ENCODE measurements at places on chromosomes 2 and 18. TPM values are rescaled to one million over a fixed set of nuclear protein-coding genes. Genes with fewer than 3 reads are reported as not detected.

ACKR3 gene
- 23.7 TPM for total RNA-seq

MALL gene
- 14.1 TPM for total RNA-seq

DNA sequence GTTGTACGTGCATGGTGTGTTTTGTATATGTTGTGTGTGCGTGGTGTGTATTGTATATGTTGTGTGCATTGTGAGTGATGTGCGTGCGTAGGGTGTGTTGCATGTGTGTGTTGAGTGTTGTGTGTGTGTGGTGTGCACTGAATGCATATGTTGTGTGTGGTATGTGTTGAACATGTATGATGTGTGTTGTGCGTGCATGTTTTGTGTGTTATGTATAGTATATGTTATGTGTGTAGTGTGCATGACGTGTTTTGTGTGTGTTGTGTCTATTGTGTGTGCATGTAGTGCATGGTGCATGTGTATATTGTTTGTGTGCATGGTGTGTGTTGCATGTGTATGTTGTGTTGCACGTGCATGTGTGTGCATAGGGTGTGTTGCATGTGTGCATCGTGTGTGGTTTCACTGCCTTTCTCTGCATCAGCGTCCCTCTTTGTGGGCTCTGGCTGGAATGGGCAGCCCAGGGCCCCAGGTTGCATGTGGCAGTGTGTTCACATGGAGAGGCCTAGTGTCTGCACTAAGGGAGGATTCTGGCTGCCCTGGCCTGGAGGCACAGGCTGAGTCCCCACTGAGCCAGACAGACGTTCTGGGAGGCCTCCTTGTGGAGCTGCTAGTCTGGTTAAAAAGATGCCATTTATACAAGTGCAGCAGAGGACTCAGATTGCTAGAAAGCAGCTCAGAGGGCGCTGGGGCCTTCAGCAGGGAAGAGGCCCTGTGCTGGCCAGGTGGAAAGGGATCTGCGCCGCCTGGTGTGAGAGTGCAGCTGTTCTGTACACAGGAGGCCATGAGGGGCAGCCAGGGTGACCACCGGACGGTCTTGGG lies 107.2 kb downstream of the FAM168B start:
- H3K4me1 ChIP-seq, result no peaks in the 10 kb centered on the region
- H3K27me3 ChIP-seq, result no peaks in the 10 kb centered on the region
- no peak overlapping the region for H3K4me3 ChIP-seq
- H3K27ac ChIP-seq, result no peak overlapping the region
- H3K36me3 ChIP-seq, result no peaks in the 10 kb centered on the region
- no peak for DNase-seq

MYO5B gene
- 1.8 TPM for total RNA-seq

DSG2 gene
- 38.1 TPM for total RNA-seq

LINC00305 gene
- total RNA-seq, result not detected

- H3K4me1 ChIP-seq, result no peaks in the 10 kb centered on the region
- H3K4me3 ChIP-seq, result no peak overlapping the region
- peaks cover 44% of the 10 kb centered on the region for H3K27me3 ChIP-seq
- no peak overlapping the region for H3K27ac ChIP-seq
- H3K36me3 ChIP-seq, result no peaks in the 10 kb centered on the region
Observed at GRCh38 chr2:218962859-218963492, 3.5 kb downstream of the CDK5R2 start.

- H3K27me3 ChIP-seq, result no peaks in the 10 kb centered on the region
- no peaks in the 10 kb centered on the region for H3K4me1 ChIP-seq
- H3K4me3 ChIP-seq, result no peak overlapping the region
- DNase-seq, result no peak
- H3K27ac ChIP-seq, result no peak overlapping the region
Observed at GRCh38 chr18:40159141-40160017, 1795.7 kb upstream of the PIK3C3 start.

DNA sequence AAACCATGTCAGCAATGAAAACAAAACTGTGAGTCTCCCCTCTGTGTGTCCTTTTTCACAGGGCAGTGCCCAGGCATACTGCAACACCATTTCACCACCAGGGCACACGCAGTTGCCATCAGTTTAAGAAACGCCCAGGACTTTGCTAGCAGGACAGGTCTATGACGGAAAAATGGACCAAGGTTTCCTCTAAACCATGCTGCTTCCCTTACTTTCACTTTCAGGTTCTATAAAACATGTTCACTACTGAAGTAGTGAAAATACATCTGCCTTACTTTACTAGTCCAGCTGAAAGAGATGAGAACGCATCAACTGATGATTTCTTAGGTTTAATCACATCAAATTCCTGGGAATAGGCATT lies 110.5 kb downstream of the TCF4 start:
- peaks cover 13% of the 10 kb centered on the region for H3K4me1 ChIP-seq
- no peaks in the 10 kb centered on the region for H3K27me3 ChIP-seq
- H3K4me3 ChIP-seq, result peak overlapping the region; percentile 43
- no peak for DNase-seq

CHCHD5 gene
- 26.2 TPM for total RNA-seq

EVX2 gene
- not detected for total RNA-seq

GRCh38 chr2:25314514-25315315 lies 27.0 kb downstream of the DNMT3A start:
- peak; percentile 85 for DNase-seq
- peaks cover 37% of the 10 kb centered on the region for H3K4me1 ChIP-seq
- H3K36me3 ChIP-seq, result no peaks in the 10 kb centered on the region
- no peaks in the 10 kb centered on the region for H3K27me3 ChIP-seq
- peak overlapping the region; percentile 88 for H3K27ac ChIP-seq

- H3K27me3 ChIP-seq, result no peaks in the 10 kb centered on the region
- no peak for DNase-seq
- H3K36me3 ChIP-seq, result no peaks in the 10 kb centered on the region
- H3K4me3 ChIP-seq, result no peak overlapping the region
Observed at GRCh38 chr2:28435814-28436351, 43.2 kb downstream of the FOSL2 start.

GRCh38 chr18:3058328-3059191 lies 45.6 kb upstream of the LPIN2 start:
- H3K36me3 ChIP-seq, result no peaks in the 10 kb centered on the region
- no peaks in the 10 kb centered on the region for H3K4me1 ChIP-seq
- no peak overlapping the region for H3K27ac ChIP-seq
- no peak for DNase-seq

GRCh38 chr2:78963881-78964280 lies 61.6 kb upstream of the REG3G start:
- no peaks in the 10 kb centered on the region for H3K27me3 ChIP-seq
- H3K27ac ChIP-seq, result no peak overlapping the region
- no peaks in the 10 kb centered on the region for H3K36me3 ChIP-seq
- H3K4me3 ChIP-seq, result no peak overlapping the region
- DNase-seq, result no peak
- no peaks in the 10 kb centered on the region for H3K4me1 ChIP-seq

DNA sequence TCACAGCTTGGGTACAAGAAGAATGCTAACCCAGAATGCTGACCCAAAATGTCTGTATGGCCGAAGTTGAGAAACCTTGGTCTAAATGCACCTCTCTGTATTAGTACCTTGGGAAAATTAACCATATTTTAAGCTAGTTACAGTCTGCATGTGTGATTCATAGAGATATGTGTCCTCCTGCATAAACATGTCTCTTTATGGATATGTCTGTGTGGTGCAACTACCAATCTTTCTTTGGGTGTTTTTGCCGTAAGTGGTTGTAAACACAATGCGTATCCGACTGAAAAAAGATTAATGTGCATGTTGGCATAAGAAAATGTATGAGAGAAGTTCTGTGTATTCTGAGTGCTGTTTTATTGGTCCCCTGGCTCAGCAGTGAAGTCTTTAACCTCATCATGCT lies 54.2 kb upstream of the GAREM2 start:
- no peaks in the 10 kb centered on the region for H3K36me3 ChIP-seq
- DNase-seq, result no peak
- no peaks in the 10 kb centered on the region for H3K27me3 ChIP-seq
- peaks cover 32% of the 10 kb centered on the region for H3K4me1 ChIP-seq
- no peak overlapping the region for H3K4me3 ChIP-seq
- H3K27ac ChIP-seq, result no peak overlapping the region

- peaks cover 68% of the 10 kb centered on the region for H3K4me1 ChIP-seq
- no peak for DNase-seq
- H3K27ac ChIP-seq, result no peak overlapping the region
- H3K36me3 ChIP-seq, result peaks cover 33% of the 10 kb centered on the region
- no peak overlapping the region for H3K4me3 ChIP-seq
Observed at GRCh38 chr2:144383571-144384100, 136.3 kb downstream of the ZEB2 start.

- no peak for DNase-seq
- no peak overlapping the region for H3K4me3 ChIP-seq
- peaks cover 19% of the 10 kb centered on the region for H3K4me1 ChIP-seq
Observed at GRCh38 chr2:98009887-98010760, 14.4 kb upstream of the TMEM131 start.

DNA sequence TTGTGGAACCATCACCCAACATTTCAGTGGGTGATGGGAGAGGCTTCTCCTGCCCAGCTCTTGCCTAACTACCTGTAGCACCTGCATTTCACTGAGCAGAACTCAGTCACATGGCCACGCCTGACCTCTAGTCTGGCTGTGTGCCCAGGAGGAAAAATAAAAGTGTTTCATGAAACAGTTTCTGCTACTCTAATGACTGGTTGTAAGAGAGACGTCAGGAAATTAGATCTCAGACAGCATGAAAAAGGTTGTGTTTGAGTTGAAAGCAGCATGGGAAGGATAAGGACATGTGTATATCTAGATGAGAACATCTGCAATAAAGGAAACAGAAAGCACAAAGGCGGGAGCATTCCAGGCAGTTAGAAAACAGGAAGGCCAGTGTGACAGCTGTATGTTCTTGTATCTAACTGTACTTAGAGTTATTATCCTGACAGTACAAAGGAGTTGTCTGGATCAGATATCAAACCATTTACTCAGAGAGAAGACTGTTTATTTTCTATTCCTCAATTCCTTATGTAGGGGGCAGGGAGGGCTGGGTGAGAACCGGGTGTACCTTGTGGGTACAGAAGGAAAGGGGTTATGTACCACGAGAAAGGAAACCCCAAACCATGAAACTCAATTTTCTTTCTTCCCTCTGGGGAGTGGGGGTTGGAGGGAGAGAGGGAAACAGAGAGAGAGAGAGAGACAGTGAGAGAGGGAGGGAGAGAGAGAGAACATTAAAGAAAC lies 307.4 kb upstream of the VWC2L start:
- H3K4me1 ChIP-seq, result no peaks in the 10 kb centered on the region
- H3K4me3 ChIP-seq, result no peak overlapping the region
- no peaks in the 10 kb centered on the region for H3K27me3 ChIP-seq
- no peaks in the 10 kb centered on the region for H3K36me3 ChIP-seq

DNA sequence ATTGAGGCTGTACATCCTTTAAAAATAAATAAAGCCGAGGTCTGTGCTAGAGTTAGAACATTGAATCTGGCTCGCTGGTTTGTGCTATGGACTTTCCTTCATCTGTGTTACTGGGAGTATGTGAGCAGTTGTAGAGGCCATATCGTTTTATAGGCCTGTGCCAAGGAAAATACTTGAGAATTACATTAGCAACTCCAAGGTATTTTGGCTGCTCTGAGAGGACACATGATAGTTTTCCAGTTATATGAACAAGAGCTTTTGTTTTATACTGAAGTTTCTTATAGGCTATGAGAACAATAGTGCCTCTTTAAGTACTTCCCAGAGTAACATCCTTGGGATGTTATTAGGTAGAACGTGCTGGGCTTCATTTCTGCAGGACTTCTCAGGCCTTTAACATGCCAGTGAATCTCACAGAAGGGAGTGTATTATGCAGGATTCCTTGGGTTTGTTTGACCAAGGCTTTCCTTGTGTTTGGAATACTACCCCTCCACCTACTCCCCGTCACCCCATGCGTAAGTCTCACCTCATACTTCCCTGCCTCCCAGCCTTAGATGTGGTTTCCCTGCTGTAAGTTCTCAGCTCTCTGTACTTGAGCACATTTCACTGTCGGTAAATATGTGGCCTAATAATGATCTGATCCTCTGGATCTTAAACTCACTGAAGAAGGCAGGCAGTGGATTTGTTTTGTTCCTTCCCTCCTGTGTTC lies 21.0 kb downstream of the TCF7L1 start:
- H3K4me3 ChIP-seq, result no peak overlapping the region
- no peaks in the 10 kb centered on the region for H3K36me3 ChIP-seq
- no peak overlapping the region for H3K27ac ChIP-seq
- H3K27me3 ChIP-seq, result no peaks in the 10 kb centered on the region
- DNase-seq, result no peak

DNA sequence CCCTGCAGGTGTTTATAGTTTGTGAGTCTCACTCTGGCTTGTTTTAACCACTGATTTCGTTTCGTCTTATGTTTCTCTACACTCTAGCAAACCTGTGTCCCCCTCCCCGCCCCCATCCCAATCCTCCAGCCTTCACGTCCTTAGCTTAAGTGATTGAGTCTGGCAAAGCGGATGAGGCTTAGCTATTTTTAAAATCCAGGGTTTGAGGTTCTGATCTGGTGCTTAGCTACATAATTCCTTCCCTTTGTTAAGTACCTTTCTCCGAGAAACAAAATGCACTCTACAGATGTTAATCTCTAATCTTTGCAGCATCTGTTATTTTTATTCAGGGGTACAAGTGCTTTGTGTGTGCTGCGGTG lies 7.8 kb downstream of the AGAP1 start:
- no peak overlapping the region for H3K27ac ChIP-seq
- no peak for DNase-seq
- peaks cover 2% of the 10 kb centered on the region for H3K4me1 ChIP-seq
- H3K4me3 ChIP-seq, result no peak overlapping the region
- no peaks in the 10 kb centered on the region for H3K36me3 ChIP-seq
- no peaks in the 10 kb centered on the region for H3K27me3 ChIP-seq

- no peak for DNase-seq
- no peaks in the 10 kb centered on the region for H3K27me3 ChIP-seq
- no peak overlapping the region for H3K27ac ChIP-seq
- no peaks in the 10 kb centered on the region for H3K4me1 ChIP-seq
Observed at GRCh38 chr2:39666491-39667101, 879 bp downstream of the TMEM178A start.

DPYSL5 gene
- not detected for total RNA-seq

- no peak for DNase-seq
- no peaks in the 10 kb centered on the region for H3K27me3 ChIP-seq
- no peaks in the 10 kb centered on the region for H3K4me1 ChIP-seq
- no peak overlapping the region for H3K4me3 ChIP-seq
- H3K27ac ChIP-seq, result no peak overlapping the region
Observed at GRCh38 chr2:30641765-30642345, 165.4 kb downstream of the CAPN13 start.

PAIP2B gene
- total RNA-seq, result 39.8 TPM

DNA sequence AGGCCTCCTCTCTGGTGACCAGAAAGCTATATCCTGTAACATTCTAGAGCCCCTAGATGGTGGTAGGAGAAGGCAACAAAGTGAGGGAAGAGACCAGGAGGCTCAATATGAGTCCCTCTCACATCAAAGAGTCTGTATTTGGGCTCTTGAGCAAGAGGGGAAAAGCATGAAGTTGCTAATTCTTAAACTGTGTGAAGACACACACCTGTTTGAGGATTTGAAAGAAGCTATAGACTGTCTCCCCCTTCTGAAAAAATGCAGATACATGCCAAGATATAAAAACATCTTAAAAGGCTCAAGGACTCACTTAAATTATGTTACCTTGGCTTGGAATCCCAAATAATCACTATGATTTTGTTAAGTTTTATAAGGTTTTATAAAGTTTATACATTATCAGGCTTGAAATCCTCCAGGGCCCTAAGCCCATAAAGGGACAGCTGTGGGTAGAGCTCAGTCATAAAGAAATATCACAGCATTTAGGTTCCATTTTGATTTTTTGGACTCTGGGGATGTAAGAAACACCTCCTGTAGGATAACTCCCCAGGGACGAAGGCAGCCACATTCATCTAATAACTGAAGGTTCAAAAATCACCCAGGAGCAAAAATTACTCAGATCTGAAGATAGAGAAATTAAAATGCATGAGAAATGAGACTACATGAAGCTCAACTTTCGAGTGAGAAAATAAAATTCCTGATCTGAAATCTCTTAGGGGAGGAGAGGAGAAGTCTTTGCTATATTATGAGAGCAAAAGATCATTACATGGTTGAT lies 136.1 kb upstream of the LGALSL start:
- no peak for DNase-seq
- no peak overlapping the region for H3K27ac ChIP-seq
- H3K4me1 ChIP-seq, result peaks cover under 1% of the 10 kb centered on the region
- no peaks in the 10 kb centered on the region for H3K27me3 ChIP-seq
- H3K4me3 ChIP-seq, result no peak overlapping the region

IL1RL2 gene
- total RNA-seq, result 0.30 TPM
